ENCODE measurements at places on chromosomes 6 and 20.

DNA sequence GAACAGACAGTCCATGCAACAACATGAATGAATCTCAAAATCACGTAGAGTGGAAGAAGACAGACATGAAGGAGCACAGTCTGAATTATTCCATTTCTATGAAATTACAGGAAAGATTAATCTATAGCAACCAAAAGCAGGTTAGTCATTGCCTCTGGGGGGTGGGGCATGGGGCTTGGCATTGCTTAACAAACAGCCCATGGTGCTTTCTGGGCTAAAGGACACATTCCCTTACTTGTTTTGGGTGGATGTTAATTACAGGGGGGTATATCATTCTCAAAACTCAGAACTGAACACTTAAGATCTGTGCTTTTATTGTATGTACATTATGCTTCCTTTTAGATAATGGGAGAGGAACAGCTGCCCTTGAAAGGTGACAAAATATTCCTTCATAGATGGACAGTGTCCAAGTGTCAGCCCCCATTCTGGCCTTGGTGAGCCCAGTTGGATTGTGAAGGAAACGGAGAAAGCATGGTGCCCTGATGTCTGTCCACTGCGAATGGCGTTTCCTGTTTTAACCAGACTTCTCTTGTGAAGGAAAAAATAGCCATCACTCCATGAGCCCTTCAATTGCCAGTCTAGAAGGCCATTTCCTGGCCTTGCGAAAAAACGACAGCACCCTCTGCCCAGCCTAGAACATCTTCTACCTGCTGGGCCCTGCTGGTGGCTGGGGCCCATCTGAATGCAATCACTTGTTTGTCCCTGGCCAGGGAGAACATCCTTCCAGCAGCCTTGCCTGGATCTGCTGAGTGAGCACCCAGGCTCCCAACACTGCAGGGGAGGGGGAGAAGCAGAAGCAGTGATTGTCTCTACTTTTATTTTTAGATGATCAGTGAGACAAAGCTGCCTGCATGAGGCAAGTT, 179.7 kb downstream of the BCAS1 start:
- DNase-seq, result no peak

DNA sequence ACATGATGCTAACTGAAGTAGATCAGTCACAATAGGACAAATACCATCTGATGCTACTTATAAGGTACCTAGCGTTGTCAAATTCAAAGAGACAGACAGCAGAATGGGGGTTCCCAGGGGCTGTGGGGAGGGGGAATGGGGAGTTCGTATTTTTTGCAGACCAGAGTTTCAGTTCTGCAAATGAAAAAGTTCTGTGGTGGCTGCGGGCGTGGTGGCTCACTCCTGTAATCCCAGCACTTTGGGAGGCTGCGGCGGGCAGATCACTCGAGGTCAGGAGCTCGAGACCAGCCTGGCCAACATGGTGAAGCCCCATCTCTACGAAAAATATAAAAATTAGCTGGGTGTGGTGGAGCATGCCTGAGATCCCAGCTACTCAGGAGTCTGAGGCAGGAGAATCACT, 68.1 kb downstream of the SLC22A23 start:
- no peak for DNase-seq

DNA sequence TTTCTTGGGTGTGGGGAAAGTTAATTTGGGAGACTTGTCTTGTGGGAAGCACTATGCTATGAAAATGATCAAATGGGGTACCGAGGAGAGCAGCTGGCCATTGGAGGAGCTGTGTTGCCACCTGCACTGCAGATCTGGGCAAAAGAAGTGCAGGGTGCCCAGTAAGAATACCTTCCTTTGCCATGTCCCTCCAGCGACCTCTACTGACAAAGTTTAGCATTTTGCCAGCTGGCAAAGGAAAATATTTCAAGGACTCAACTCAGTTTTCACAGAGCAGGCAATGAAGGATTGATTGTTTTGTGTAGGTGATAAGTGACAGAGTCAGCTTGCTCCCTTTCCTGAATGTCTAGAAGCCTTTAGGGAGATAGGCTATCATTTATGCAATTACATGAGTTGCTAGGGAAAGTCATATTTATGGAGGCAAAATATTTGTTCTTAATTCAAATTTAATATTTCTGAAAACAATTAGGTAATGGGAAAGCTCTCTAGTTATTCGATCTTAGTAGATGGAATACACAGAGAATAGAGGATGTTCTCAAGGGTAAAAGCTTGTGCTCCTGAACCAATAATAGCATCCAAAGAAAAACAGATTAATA, 118.4 kb downstream of the FARS2 start:
- no peak for DNase-seq

DNA sequence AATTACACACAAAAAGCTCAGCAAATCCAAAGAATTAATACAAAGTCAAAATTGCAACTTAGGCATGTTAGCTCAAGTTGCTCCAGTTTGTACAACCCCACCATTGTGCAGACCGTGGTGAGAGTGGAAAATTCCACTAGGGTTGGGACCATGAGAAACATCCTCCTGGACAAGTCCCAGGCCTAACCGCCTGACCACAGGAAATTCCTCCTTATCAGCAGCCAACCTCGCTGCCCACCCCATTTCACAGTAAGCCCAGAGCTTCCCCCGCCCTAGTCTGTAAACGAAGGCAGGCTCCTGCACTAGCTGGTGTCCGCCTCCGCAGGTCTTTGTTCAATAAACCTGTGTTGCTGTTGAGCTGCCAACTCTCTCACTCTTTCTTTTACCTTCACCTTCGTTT, 1023.3 kb downstream of the EYS start:
- no peak for DNase-seq

DNA sequence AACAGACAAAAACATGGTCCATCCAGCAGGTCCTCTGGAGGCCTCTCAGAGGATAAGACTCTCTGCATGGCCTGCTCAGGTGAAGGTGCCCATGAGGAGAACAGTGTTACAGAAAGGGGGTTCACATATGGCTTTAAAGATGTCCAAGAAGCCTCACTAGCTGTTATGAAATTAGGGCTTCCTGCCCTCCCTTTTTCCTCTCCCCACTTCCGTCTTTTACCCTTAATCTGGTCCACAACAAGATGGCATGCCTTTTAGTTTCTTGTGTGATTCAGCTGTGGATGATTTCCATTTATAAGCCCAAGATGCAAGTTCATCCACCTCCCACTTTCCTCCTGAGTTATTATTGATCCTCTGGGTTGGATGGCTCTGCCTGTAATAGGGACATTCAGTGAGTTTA, 14.0 kb downstream of the GCNT2 start:
- DNase-seq, result peak; percentile 5

Measured in midbrain (tissue), 1 donor.